ENCODE measurements at places on chromosomes 13 and 19. TPM values are rescaled to one million over a fixed set of nuclear protein-coding genes. Genes with fewer than 3 reads are reported as not detected.

- no peak overlapping the region for H3K4me3 ChIP-seq
- no peak for DNase-seq
- no peaks in the 10 kb centered on the region for H3K4me1 ChIP-seq
Observed at GRCh38 chr19:17570791-17571190, 15.3 kb downstream of the COLGALT1 start.

DNA sequence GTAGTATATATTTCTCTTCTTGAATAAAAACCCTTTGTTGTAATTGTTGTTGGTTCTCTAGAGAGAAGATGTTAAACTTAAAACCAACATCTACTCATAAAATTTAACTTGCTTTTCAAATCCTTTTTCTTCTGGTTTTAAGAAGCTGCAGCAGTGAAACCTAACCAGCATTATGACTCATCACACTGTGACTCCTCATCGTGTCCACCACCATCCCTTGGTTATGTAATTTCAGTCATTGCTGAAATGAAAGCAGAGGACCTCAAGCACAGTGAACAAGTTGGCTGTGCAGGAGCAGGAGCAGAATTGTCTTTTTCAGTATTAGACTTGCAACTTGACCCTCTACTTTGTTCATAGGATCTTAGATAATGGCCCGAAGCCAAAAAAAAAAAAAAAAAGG, 64.9 kb upstream of the HTR2A start:
- no peaks in the 10 kb centered on the region for H3K4me1 ChIP-seq
- no peaks in the 10 kb centered on the region for H3K36me3 ChIP-seq
- H3K27me3 ChIP-seq: no peaks in the 10 kb centered on the region
- H3K27ac ChIP-seq: no peak overlapping the region
- no peak overlapping the region for H3K4me3 ChIP-seq

The CRLF1 gene
- 1.6 TPM for total RNA-seq

The TMEM190 gene
- not detected for total RNA-seq

GRCh38 chr13:25478186-25478585, 106.4 kb downstream of the ATP8A2 start:
- no peak for DNase-seq
- no peaks in the 10 kb centered on the region for H3K27me3 ChIP-seq
- H3K36me3 ChIP-seq: no peaks in the 10 kb centered on the region
- no peaks in the 10 kb centered on the region for H3K4me1 ChIP-seq
- no peak overlapping the region for H3K4me3 ChIP-seq

GRCh38 chr19:1154731-1155351, 19.2 kb downstream of the SBNO2 start:
- DNase-seq: no peak
- H3K4me3 ChIP-seq: no peak overlapping the region
- no peaks in the 10 kb centered on the region for H3K27me3 ChIP-seq
- H3K36me3 ChIP-seq: peaks cover 6% of the 10 kb centered on the region
- H3K27ac ChIP-seq: peak overlapping the region; percentile 99
- peaks cover 20% of the 10 kb centered on the region for H3K4me1 ChIP-seq

GRCh38 chr13:66774046-66774445, 456.1 kb downstream of the PCDH9 start:
- H3K36me3 ChIP-seq: no peaks in the 10 kb centered on the region
- H3K4me3 ChIP-seq: no peak overlapping the region
- DNase-seq: no peak
- no peaks in the 10 kb centered on the region for H3K4me1 ChIP-seq

The SIGLEC11 gene
- total RNA-seq: 8.9 TPM

- no peaks in the 10 kb centered on the region for H3K36me3 ChIP-seq
- H3K4me1 ChIP-seq: no peaks in the 10 kb centered on the region
Observed at GRCh38 chr13:50098693-50099092, 83.4 kb downstream of the KCNRG start.

DNA sequence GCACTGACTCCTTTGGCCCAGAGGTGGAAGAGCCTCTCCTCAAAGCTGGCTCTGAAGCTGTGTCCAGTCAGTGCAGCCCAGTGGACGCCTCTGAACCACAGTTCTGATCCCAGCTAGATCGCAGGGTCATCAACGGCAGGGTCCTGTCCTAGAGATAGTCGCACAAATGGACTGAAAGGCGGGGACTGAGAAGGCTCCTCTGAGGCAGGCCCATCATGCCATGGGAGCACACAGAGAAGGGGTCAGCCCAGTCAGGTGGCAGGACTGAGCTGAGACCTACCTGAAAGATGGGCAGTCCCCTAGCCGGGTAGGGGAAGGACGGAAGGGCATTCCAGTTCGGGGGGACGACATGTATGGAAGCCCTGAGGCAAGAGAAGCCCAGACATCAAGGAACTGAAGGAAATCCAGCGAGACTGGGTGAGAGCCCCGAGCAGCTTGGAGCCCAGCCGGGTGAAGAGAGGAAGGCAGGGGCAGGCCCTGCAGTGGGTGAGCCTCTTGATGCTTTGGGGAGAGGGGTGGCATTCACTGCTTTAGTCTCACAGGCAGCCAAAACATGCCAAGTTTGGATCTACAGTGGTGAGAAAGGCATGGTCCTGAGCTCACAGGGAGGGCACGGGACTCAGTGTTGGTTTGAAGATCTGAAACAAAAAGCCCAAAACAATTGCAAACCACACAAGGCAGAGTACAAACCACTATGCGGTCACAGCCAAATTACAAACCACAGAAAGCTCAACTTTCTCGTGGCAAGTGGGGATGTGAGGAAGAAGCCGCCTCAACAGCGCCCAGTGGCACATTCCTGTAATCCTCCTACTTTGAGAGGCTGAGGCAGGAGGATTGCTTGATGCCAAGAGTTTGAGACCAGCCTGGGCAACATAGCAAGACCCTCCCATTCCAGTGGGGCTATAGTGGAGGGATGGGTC, 10.0 kb downstream of the CALM3 start:
- no peak overlapping the region for H3K27ac ChIP-seq
- DNase-seq: no peak
- no peaks in the 10 kb centered on the region for H3K27me3 ChIP-seq
- no peak overlapping the region for H3K4me3 ChIP-seq
- H3K4me1 ChIP-seq: peaks cover 8% of the 10 kb centered on the region

The P2RY11 gene
- total RNA-seq: 4.1 TPM

The STXBP2 gene
- 25.9 TPM for total RNA-seq

GRCh38 chr13:42594481-42595252, 20.7 kb downstream of the TNFSF11 start:
- H3K4me1 ChIP-seq: no peaks in the 10 kb centered on the region
- no peak overlapping the region for H3K4me3 ChIP-seq
- no peak for DNase-seq
- no peaks in the 10 kb centered on the region for H3K36me3 ChIP-seq
- H3K27me3 ChIP-seq: no peaks in the 10 kb centered on the region
- peak overlapping the region; percentile 54 for H3K27ac ChIP-seq

- H3K27me3 ChIP-seq: no peaks in the 10 kb centered on the region
- DNase-seq: peak; percentile 53
- H3K4me1 ChIP-seq: peaks cover 9% of the 10 kb centered on the region
- H3K4me3 ChIP-seq: no peak overlapping the region
- H3K27ac ChIP-seq: peak overlapping the region; percentile 89
Observed at GRCh38 chr19:18417250-18418028, 1.8 kb upstream of the SSBP4 start.

The LILRA5 gene
- total RNA-seq: 6.4 TPM

GRCh38 chr19:9431475-9431874, 3.9 kb downstream of the ZNF266 start:
- peak overlapping the region; percentile 12 for H3K4me3 ChIP-seq
- peaks cover 18% of the 10 kb centered on the region for H3K4me1 ChIP-seq
- H3K27me3 ChIP-seq: no peaks in the 10 kb centered on the region
- peaks cover 28% of the 10 kb centered on the region for H3K36me3 ChIP-seq

GRCh38 chr13:75838366-75839005, 202.4 kb downstream of the LMO7 start:
- no peaks in the 10 kb centered on the region for H3K27me3 ChIP-seq
- no peak for DNase-seq
- peaks cover 5% of the 10 kb centered on the region for H3K36me3 ChIP-seq
- no peak overlapping the region for H3K4me3 ChIP-seq
- H3K27ac ChIP-seq: no peak overlapping the region
- peaks cover 12% of the 10 kb centered on the region for H3K4me1 ChIP-seq

- DNase-seq: no peak
- H3K36me3 ChIP-seq: no peaks in the 10 kb centered on the region
- H3K27me3 ChIP-seq: peaks cover 2% of the 10 kb centered on the region
- H3K4me3 ChIP-seq: no peak overlapping the region
Observed at GRCh38 chr13:48901781-48902180, 73.9 kb upstream of the FNDC3A start.

- H3K36me3 ChIP-seq: no peaks in the 10 kb centered on the region
- H3K27me3 ChIP-seq: no peaks in the 10 kb centered on the region
- peak overlapping the region; percentile 87 for H3K4me3 ChIP-seq
Observed at GRCh38 chr19:40348961-40349507, 539 bp downstream of the PLD3 start.

GRCh38 chr19:35514282-35514809, 897 bp upstream of the DMKN start:
- H3K4me3 ChIP-seq: no peak overlapping the region
- peaks cover 7% of the 10 kb centered on the region for H3K4me1 ChIP-seq
- no peaks in the 10 kb centered on the region for H3K27me3 ChIP-seq
- DNase-seq: no peak

DNA sequence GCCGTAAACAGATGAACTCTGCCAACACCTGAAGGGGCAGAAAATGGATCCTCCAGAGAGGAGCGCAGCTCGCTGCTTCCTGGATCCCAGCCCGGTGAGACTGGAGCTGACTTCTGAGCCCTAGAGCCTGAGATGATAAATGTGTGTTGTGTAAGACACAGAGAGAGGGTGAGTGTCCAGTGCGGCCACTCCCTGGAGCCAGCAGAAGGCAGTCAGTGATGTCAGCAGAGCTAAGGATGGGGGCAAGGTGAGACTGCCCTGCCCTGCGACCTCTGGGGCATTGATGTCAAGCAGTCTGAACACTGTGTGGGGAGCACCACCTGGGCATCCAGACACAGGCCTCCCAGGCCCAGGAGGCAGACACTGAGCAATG, 9.7 kb upstream of the SLC35E1 start:
- DNase-seq: no peak
- H3K4me1 ChIP-seq: peaks cover 15% of the 10 kb centered on the region
- no peaks in the 10 kb centered on the region for H3K27me3 ChIP-seq
- H3K36me3 ChIP-seq: peaks cover 9% of the 10 kb centered on the region

DNA sequence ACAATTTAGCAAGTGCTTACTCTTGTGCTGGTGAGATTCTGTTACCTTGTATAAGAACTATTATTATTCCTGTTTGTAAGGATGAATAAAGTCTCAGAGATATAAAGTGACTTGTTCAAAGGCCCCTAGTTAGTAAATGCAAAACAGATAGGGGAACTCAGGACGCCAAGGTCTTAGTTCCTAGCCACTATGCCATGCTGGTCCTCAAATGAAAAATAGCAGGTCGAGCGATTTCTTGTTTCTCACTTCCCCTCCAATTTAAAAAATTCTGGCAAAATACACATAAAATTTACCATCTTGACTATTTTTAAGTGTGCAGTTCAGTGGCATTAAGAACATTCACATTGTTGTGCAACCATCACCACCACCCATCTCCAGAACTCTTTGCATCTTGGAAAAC, 1.1 kb downstream of the TECR start:
- H3K27me3 ChIP-seq: no peaks in the 10 kb centered on the region
- peaks cover 2% of the 10 kb centered on the region for H3K4me1 ChIP-seq
- DNase-seq: no peak
- no peaks in the 10 kb centered on the region for H3K36me3 ChIP-seq
- no peak overlapping the region for H3K27ac ChIP-seq
- H3K4me3 ChIP-seq: no peak overlapping the region

DNA sequence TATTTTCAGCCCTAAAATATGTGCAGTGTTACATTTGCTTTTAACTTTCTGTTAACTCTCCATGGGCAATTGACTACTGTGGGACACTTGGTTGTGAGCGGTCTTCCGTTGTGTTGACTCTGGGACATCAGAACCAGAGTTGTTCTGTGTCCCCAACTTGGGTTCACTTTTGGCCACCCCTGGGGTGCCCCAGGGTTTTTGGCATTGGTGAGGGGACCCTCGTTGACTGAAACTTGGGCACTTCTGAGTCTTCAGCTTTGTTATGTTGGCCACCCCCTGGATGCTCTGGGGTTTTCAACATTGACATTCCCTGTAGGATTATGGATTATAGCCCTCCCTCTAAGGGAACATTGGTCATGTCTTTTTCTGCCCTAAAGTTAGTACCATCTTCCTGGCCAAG, 57.1 kb downstream of the OR10H4 start:
- no peaks in the 10 kb centered on the region for H3K36me3 ChIP-seq
- H3K27me3 ChIP-seq: no peaks in the 10 kb centered on the region
- DNase-seq: no peak
- H3K4me1 ChIP-seq: peaks cover 17% of the 10 kb centered on the region
- H3K27ac ChIP-seq: no peak overlapping the region

Measured in liver (tissue), 10 donors.